ENCODE measurements at places on chromosomes 4 and X. TPM values are rescaled to one million over a fixed set of nuclear protein-coding genes. Genes with fewer than 3 reads are reported as not detected.

- no peaks in the 10 kb centered on the region for H3K27me3 ChIP-seq
- no peak overlapping the region for H3K27ac ChIP-seq
- no peaks in the 10 kb centered on the region for H3K36me3 ChIP-seq
- H3K4me3 ChIP-seq = no peak overlapping the region
- DNase-seq = peak; percentile 51
- H3K4me1 ChIP-seq = no peaks in the 10 kb centered on the region
Observed at GRCh38 chr4:87251106-87251505, 30.7 kb upstream of the KLHL8 start.

- H3K27me3 ChIP-seq = no peaks in the 10 kb centered on the region
- no peaks in the 10 kb centered on the region for H3K36me3 ChIP-seq
- no peak overlapping the region for H3K4me3 ChIP-seq
- H3K4me1 ChIP-seq = no peaks in the 10 kb centered on the region
Observed at GRCh38 chr4:57492251-57492878, 382.2 kb upstream of the IGFBP7 start.

The CASP6 gene
- 13.1 TPM for total RNA-seq

GRCh38 chr4:48777739-48778138, 2.3 kb downstream of the FRYL start:
- no peak for DNase-seq
- no peaks in the 10 kb centered on the region for H3K27me3 ChIP-seq
- peak overlapping the region; percentile 53 for H3K27ac ChIP-seq

GRCh38 chrX:10165580-10166247, 8.9 kb downstream of the CLCN4 start:
- DNase-seq = no peak
- H3K4me1 ChIP-seq = peaks cover 6% of the 10 kb centered on the region
- no peak overlapping the region for H3K4me3 ChIP-seq
- H3K27me3 ChIP-seq = peaks cover 30% of the 10 kb centered on the region

The IL13RA1 gene
- total RNA-seq = 27.5 TPM

DNA sequence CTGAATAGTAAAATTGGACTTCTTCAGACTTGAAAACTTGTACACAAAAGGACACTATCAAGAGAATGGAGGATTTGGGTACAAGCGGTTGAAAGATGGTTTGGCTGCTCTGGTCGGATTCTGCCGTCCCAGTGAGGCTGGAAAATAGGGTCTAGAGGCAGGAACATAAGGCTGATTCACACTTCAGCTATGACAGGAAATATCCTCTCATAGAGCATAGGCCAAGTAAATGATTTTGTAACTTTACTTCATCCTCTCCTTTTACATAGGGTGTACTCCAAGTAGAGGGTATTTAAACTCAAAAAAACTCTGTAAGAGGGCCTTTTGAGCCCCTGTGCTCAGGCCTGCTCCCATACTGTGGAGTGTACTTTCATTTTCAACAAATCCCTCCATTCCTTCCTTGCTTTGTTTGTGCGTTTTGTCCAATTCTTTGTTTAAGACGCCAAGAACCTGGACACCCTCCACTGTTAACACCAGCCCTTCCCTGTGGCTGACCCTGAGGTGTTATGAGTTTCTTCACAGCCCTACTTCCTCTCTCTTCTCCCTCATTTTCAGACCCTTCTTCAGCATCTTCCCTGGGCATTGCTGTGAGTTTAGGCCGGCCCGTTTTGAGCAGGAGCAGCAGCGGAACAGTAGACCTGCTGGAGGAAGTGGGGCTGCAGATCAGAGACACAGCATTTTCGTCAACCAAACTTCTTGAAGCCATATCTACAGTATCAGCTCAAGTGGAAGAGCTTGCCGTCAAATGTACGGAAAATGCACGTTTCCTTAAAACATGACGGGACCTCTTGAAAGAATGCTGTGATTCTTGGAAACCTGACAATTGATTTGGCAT, 7.2 kb downstream of the PGAM4 start:
- no peaks in the 10 kb centered on the region for H3K27me3 ChIP-seq
- no peak overlapping the region for H3K4me3 ChIP-seq
- no peak for DNase-seq
- H3K36me3 ChIP-seq = no peaks in the 10 kb centered on the region

Data from muscle of leg (tissue), 16 donors.